Common myeloid progenitor, CD34-positive (primary cell): ENCODE measurements at places on chromosomes 1 and 21.
A peak's percentile ranks its signal among the peaks of the same experiment; 100 is the strongest.

- peak; percentile 4 for DNase-seq
Observed at GRCh38 chr1:6867729-6868659, 82.7 kb downstream of the CAMTA1 start.

DNA sequence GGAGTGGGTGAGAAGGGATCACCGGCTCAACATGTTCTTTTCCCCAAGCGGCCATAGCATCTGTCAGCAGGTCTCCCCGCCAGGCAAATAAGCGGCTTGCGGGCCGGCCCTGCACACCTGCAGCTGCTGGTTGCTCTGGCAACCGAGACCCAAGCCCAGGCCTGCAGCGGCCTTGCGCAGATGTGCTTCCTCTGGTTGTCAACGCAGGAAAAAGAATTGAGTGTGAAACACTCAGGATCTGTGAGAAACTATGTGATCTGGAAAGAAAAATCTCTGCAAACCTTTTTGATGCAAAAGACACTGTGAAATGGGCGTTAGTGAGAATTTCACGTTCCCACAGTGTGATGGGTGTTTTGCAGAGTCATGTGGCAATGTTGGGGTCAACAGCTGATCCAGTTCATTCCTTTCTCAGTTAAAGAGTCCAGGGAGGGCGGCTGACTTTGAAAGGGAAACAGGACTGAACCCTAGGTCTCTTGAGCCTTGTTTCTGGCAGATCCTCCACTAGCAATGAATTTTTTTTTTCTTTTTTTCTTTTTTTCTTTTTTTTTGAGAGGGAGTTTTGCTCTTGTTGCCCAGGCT lies 28.4 kb downstream of the TOMM20 start:
- no peak for DNase-seq

DNA sequence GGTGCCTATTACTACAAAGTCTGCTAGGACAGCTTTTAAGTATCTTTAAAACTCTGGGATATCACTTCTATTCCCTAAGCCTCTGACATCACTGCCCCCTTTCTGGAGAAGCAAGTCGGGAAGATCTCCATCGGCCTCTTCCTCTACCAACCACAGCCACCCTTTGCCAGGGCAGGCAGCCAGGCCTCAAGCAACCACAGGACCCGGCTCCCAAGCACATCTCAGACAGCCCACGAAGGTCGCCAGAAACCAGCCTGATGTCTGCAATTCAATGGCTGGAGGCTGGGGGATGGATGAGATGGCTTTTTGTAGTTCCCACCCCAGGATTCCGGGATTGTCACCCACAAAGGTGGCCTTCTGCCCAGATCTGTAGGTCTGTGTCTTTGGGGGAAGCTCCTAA lies 70.7 kb downstream of the LGR6 start:
- DNase-seq = peak; percentile 43

- no peak for DNase-seq
Observed at GRCh38 chr1:83626603-83627002, 372.3 kb downstream of the TTLL7 start.

DNA sequence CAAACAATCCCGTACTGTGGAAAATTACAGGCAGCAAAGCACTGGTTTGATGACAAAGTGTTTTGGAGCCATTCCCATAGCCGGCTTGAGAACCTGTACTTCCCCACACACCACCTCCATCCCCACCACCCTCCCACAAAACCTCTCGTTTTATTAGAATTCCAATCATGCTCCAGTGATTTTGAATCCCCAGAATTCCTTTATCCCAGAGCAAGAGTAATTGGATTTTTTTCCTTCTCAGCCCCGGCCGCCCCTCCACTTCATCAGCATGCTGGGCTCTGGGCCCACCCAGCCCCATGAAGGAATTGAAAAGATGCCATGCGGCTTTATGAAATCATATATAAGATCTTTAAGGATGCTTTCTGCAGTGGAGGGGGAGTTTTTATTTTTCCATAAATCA lies 136.6 kb downstream of the OMA1 start:
- DNase-seq = no peak

DNA sequence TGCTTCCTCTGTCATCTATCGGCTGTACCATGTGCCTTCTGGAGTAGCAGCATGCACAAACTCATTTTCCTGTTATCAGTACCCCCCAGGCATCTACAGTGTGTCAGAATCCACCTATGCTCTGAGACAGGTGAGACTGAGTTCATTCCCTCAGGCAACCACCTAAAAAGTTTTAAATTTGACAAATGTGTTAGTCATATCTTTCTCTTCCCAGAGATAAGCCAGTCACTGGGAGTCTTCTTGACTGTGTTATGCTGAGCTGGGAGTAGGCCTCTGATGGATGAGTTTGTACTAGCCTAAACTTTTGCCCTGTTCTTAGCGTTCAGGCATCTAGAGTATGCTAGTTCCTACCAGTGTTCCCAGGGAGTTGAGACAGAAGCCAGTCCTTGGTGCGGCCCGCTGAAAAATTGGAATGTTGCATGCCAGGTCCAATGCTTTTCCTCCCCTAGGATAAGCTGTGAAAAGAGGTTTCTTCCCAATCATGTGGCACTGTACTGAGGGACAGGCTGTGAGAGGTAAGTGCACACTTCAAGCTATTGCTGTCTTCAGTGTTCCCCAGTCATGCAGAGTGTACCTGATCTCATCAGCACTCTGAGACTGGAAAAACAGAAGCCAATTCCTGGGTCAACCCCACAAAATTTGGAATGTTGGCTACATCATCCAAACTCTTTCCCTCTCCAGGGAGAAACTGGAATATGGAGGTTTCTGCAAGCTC lies 1202.3 kb downstream of the NCAM2 start:
- DNase-seq = no peak

- no peak for DNase-seq
Observed at GRCh38 chr1:202639500-202639899, 70.8 kb downstream of the SYT2 start.

DNA sequence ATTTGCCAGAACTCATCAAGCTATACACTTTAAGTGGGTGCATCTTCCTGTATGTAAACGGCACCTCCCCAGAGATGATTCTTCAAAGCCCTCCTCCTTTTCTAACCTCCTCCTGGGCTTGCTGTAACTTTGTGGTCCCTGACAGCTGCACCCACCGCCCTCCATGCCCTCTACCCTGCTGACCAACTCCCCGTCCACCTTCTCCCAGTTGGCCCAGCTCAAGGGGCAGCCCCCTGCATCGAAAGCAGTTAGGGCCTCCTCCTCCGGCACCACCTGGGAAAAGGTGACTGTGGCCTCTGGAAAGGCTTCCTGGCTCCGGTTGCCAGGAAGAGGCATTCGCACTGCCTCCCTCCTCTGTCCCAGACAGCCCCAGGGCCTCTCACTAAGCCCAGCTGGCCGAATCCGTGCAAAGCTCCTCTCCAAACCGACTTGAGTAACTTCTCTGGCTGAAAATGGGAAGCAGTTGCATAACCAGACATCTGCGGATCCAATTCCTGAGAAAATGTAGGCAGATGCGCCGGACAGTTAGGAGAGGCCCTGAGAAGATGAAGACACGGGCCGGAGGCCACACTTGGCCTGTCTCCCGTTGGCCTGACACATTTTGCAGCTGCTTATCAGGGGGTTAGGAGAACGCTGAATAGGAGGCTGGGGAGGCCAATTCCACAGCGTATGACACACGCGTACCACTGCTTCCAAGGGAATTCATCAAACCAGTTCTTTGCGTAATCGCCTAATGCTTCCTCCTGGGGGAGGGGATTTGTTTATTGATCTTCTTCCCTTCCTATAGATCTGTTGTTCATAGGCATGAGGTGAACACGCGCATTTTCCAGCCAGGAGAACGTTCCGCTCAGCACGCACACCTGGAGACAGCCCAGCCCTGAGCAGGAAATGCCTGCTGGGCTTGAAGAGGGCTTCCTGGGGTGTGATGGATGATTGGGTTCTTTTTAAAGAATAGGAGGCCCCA lies 48.7 kb upstream of the COL6A2 start:
- DNase-seq = no peak

GRCh38 chr21:36718951-36719501 lies 20.1 kb downstream of the SIM2 start:
- DNase-seq = no peak

DNA sequence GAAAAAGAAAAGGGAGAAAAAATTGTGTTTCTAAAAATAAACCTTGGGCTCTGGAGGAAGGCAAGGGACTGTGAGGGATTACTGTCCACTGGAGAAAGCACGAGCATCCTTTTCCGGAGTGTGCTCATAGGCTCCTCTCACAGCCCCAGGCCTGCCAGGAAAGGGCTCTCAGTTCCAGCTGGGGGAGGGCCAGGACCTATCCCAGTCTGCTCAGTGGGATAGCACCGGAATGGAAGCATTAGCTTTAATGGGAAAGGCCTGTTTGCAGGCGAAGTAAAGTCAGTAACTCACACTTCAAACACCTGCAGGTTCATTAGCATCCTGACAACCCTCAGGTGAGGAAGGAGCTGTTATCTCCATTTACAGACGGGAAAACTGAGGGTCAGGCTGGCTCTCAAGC lies 113.9 kb upstream of the USP24 start:
- DNase-seq = no peak
